Adrenal gland (tissue), 19 donors: ENCODE measurements at places on chromosomes 7 and 10. TPM values are rescaled to one million over a fixed set of nuclear protein-coding genes. Genes with fewer than 3 reads are reported as not detected.

DNA sequence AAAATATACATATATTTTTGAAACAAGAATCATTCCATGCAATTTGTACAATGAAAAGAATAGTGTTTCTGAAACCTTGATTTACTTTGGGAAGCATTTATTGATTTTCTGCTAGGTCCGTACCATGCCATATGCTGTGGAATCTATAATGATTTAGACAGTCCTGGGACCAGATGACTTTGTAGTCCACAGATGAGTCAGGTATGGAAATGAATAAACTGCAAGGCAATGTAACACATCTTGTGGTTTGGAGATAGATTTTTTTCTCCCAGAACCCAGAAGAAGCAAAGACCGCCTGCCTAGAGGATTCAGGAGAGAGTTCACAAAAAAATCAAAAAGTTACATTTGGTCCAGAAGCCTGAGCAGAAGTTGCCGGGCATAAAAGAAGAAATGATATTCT lies 190.4 kb downstream of the GPR37 start:
- H3K4me1 ChIP-seq = no peaks in the 10 kb centered on the region
- no peak overlapping the region for H3K27ac ChIP-seq
- no peaks in the 10 kb centered on the region for H3K27me3 ChIP-seq

CALY gene
- 0.55 TPM for total RNA-seq

POT1 gene
- 28.8 TPM for total RNA-seq

LMTK2 gene
- total RNA-seq = 19.7 TPM
